Bone marrow (tissue), 2 donors: ENCODE measurements at places on chromosomes 5 and 9.

GRCh38 chr5:67732921-67733320 is 482.6 kb upstream of the PIK3R1 start:
- no peak for DNase-seq

DNA sequence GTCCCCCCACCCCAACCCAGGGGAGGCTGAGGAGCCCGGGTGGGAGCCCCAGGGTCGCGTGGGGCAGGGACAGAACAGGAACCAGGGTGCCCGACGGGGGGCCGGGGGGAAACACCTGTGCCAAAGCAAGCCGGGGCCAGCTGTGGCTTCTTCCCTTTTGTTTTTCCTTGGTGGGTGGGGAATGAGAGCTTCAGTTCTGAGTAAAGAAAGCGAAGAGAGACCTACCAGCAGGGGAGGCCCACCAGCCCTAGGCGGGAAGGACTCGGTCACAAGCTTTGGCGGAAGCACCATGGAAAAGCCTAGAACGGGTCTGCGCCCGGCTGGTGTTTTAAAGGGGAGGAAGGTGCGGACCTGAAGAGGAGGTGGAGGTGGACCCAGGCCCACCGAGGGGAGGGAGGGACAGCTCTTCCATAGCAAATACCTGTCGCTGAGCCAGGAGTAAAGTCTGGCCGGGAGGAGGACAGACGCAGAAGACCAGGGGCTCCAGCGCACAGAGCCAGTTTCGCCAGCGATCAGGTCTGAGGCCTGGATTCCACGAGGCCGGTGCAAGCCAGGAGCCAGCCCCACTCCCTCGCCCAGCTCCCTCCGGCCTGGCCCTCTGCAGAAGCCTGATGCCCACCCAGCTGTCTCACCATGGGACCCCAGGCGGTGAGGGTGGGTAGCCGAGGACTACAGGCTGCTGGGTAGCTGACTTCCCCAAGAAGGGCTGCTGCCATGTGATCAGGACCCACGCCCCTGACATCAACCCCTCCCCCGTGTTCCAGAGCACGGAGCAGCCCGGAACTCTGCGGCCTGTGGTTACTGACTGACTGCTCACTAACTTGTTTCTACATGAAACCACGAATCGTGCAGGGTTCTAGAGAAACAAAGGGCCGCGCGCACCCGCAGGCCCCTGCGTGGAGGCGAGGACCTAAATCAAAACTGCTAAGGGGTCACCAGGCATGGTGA is 849 bp upstream of the MGAT1 start:
- DNase-seq = peak; percentile 89

DNA sequence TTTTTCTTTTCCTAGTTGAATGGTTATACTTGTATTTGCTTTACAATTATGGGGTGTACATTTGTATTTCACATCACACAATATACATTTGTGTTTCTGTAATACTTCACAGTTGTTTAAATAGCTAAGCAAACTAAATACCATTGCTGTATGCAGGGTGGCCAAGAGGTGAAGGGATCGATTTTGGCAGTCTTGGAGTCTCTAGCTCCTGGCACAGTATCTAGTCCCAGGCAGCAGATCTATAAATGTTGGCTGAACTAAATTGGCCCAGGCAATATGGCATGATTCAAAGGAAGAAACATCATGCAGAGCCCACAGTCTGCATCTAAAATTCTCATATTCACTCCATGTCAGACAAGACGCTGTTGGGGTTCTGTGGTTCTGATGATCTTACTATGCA is 110.1 kb upstream of the GPBP1 start:
- DNase-seq = no peak

DNA sequence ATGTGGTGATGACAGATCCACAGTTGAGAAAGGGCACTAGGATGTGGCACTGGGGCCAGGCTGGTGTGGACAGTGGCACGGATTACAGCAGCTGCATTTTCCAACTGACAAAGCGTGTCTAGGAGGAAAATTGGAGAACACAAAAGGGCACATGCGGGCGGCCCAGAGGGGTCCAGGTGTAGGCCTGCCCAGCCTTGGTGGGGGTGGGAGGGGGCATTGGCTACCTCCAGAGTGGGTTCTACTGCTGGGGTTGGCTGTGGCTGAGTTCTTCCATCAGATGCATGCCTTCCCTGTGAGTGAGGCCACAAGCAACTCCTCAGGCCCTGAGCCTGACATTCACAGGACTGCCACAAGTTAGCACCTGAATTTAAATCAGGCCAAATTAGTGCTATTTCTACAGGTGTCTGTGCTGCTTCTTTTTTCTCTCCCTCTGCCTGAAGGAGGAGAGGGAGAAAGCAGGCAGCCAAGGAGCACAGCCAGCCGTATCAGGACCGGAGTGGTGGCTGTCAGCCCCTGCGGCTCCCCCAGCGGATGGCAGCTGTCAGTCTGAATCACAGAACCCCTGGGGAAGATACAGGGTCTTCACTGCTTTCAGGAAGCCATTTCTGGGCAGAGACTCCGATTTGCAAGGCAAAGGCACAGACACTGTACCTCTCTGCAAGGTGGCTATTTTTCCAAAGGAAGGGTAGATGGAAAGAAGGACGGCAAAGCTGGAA is 464.2 kb downstream of the SPOCK1 start:
- no peak for DNase-seq

DNA sequence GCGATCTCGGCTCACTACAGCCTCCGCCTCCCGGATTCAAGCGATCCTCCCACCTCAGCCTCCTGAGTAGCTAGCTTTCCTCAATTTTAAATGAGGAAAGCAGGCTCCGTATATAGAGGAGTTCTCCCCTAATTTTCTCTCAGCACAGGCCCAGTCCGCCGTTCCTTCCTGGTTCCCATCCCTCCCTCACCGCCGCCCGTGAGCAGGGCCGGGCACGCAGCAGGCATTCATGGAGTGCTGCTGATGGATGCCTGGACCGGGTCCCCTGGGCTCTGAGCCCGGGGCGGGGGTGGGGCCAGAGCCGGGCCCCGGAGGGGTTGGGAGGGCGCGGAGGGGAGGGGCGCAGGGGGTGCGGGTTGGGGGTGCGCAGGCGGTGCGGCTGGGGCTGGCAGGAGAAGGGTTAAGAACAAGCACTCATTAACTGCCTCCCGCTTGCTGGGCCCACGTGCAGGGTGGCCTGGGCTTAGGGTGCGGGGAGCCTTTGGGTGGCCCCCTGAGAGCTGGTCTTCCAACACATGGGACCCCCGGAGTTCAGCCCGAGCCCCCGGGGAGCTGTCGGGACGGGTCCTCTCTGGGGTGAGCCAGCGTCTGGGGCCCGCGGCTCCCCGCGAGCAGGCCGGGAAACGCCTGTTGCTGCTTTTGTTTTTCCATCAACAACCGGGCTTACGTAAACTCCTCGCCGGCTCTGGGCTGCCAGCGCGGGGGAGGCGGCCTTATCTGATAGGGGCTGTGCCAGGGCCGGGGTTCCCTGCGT is 33.7 kb downstream of the LHX2 start:
- DNase-seq = no peak

DNA sequence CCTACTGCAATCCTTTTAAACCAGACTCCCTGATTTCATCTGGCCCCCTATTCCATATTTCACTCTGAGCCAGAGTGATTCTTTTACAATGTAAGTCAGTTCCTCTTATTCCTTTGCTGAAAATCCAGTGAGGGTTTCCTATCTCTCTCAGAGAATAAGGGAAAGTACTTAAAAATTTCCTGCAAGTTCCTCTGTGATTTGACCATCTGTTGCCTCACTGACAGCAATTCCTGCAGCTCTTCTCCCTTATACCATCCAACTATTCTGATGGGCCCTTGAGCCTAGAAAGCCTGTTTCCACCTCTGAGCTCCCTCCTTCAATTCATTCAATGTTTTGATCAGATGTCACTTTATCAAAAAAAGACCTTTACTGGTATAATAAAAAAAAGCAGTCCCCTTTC is 317.1 kb upstream of the CCNH start:
- no peak for DNase-seq

DNA sequence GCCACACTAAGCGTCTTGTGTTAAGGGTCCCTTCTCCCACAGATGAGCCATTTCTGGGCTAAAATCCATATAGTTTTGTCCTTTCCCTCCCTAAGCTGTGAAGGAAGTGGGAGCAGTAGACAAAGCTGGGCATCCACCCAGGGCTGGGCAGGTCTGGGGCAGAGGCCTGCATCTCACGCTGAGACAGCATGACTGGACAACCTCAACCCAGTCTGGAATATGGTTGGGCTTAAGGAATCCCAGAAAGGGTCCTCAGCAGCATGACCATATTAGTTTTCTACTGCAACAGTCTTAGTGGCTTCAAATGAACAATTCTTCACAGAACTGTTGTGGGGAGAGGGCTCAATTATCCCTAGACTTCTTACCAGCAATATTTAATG is 173.8 kb downstream of the AUH start:
- DNase-seq = no peak
